ENCODE measurements at places on chromosomes 12 and 14.

GRCh38 chr12:39571351-39571750, 48.3 kb downstream of the ABCD2 start:
- no peak for DNase-seq

GRCh38 chr12:49364989-49365388, 2.3 kb upstream of the SPATS2 start:
- DNase-seq = no peak

DNA sequence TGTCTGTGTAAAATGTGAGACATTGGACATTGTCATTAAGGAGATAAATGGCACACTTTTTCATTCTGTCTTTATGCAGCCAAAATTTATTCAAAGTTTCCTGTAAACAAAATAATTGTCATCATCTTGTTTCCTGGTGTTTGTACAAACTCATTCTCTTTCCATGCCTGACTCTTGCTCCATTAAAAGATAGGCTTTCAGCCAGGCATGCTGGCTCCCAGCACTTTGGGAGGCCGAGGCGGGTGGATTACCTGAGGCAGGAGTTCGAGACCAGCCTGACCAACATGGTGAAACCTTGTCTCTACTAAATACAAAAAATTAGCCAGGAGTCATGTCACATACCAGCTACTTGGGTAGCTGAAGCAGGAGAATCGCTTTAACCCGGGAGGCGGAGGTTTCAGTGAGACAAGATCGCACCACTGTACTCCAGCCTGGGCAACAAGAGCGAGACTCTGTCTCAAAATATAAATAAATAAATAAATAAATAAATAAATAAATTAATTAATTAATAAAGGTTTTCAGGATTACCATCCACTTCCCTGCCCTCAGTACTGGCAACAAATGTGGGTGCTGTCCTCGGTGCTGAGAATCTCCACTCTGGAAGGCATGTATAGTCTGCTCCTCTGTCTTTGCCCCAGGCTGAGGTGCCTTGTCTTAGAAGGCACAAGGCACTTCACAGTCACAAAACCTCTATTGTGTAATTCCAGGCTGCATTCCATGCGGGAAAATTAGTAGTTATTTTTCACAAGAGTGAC, 83.2 kb downstream of the PAH start:
- no peak for DNase-seq

DNA sequence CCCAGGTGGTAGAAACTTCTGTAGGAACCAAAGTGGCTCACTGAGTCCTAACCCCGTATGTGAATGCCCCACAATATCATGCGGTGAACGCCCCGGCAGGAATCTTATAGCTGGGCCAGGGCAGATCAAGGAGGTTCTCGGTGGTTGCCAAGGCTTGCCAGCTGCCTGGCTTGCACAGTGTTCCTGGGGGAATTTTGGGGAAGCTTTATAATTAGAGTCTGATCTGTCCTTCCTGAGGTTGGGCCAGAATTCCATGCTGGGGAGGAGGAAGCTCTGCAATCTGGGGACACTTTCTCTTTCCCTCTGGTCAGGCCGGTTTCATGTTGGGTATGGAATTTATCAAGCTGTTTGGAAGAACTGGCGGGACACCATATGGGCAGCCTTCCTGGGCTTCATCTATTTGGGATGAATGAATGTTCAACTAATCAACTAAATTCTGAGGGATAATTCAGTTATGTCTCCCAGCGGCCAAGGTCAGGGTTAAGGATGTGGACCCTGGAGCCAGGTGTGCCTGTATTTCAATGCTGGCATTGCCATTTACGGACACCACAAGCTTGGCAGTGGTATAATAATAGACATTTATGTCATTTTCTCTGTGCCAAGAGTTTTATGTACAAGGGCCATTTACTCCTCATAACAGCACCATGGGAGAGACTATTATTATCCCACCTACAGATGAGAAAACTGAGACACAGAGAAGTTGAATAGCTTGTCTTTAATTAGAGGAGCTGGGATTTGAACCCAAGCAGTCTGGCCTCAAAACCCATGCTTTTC, 54.3 kb downstream of the SVOP start:
- no peak for DNase-seq

DNA sequence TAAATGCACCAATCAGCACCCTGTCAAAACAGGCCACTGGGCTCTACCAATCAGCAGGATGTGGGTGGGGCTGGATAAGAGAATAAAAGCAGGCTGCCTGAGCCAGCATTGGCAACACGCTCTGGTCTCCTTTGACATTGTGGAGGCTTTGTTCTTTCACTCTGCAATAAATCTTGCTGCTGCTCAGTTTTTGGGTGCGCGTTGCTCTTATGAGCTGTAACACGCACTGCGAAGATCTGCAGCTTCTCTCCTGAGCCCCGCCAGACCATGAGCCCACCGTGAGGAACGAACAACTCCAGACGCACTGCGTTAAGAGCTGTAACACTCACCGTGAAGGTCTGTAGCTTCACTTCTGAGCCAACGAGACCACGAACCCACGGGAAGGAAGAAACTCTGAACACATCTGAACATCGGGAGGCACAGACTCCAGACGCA, 8.4 kb upstream of the PIANP start:
- DNase-seq = no peak

GRCh38 chr14:32087173-32087861, 10.2 kb downstream of the ARHGAP5 start:
- no peak for DNase-seq

GRCh38 chr12:21971344-21971743, 30.1 kb upstream of the ABCC9 start:
- no peak for DNase-seq

- no peak for DNase-seq
These were observed 329.8 kb downstream of the PAWR start for GRCh38 chr12:79360936-79361335.

- no peak for DNase-seq
These were observed 121.0 kb downstream of the SCARB1 start for GRCh38 chr12:124742678-124743077.

DNA sequence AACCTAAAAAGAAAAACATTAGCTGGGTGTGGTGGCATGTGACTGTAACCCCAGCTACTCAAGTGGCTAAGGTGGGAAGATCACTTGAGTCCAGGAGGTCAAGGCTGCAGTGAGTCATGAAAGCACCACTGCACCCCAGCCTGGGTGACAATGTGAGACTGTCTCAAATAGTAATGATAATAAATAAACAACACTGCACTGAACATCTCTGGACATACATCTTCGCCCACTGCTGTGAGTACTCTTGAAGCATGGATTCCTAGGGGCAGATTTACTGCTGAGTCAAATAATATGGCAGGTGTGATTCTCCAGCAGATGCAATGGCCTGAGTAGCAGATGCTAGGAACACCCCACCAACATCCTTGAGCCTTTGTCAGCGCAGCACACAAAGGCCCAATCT, 23.6 kb downstream of the ABCB9 start:
- DNase-seq = no peak

DNA sequence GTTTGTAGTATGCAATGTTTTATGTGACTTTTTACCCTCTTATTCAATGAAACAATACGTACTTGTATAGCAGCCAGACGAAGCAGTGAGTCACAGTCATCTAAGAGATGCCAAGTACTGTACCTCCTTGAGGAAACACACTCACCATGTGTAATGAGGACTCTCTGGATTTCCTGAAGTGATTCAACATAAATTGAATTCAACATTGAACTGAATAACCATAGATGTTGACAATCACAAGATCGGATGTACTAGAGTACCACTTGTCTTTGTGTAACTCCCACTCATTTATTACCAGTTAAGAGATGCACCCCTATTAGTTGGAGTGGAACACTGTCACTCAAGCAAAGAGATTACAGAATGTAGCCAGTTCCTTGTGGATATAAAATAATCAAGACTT, 175.2 kb upstream of the HMGA2 start:
- no peak for DNase-seq

GRCh38 chr12:76072568-76072967, 11.9 kb downstream of the NAP1L1 start:
- no peak for DNase-seq

Data from KG1 (cell line).